ENCODE measurements at places on chromosomes 7 and 10. TPM values are rescaled to one million over a fixed set of nuclear protein-coding genes. Genes with fewer than 3 reads are reported as not detected.

GRCh38 chr7:26959290-26959689 is 94.9 kb upstream of the SKAP2 start:
- DNase-seq: peak; percentile 26

- no peak for DNase-seq
These were observed 120.9 kb upstream of the TMEM106B start for GRCh38 chr7:12089951-12090756.

DNA sequence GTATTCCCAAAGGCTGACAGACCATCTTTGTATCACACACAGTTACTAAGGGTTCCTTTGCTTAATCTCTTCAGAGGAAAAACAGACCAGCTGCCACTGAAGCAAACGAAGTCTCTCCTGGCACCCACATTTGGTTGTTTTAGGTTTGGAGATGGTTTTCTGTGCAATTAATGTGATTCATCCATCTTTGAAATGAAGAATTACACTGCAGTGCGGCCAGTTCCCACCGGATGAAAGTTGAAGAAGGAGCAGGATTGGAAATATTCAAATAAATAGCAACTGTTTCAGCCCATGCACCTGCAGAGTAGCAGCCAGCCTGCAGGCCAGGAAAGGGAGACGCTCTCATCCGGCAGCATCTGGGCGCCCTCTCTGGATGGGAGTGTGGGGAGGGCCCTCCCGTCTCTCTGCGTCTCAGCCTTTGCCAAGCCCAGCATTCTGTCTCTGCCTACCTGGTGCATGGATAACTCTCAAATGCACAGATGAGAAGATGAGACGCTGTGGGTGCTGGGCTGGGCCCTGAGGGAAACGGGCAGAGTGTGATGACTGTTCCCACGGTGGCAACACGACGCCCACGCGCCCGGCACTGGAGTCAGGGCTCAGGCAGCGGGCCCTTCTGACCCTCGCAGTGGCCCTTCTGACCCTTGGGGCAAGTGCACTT is 214.0 kb downstream of the PTPRN2 start:
- DNase-seq: no peak

DNA sequence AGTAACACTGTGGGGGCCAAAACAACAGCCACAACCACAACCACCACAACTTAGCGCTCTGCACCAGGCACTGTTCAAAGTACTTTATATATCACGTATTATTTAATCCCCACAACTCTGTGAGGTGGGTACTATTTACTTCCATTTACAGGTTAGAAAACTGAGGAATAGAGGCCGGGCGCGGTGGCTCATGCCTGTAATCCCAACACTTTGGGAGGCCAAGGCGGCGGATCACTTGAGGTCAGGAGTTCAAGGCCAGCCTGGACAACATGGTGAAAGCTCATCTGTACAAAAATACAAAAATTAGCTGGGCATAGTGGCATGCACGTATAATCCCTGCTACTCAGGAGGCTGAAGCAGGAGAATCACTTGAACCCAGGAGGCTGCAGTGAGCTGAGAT is 3.6 kb downstream of the DNAJC12 start:
- DNase-seq: no peak

GRCh38 chr10:119501690-119502089 is 40.8 kb downstream of the RGS10 start:
- DNase-seq: no peak

- no peak for DNase-seq
These were observed 34.4 kb upstream of the RSBN1L start for GRCh38 chr7:77661816-77662215.

DNA sequence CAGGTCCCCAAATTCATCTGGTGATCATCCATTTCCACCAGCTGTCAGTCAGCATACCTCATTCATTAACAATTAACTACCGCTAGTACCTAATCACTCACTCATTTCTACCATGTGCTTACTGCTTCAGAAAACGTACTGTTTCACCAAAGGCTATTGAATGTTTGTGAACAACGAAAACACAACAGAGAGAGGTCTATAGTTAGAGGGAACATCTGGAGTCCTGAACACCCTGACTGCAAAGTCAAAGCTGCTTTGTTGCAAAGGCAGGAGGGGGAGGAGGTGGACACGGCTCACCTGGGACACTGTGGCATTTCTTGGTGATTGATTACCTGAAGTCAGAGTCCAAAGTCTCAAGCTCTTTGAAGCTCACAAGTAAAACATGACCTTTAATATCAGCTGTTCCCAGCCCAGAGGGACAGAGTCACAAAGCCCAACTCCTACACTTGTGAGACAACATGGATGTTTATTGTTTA is 342.3 kb upstream of the ADARB2 start:
- DNase-seq: no peak

DNA sequence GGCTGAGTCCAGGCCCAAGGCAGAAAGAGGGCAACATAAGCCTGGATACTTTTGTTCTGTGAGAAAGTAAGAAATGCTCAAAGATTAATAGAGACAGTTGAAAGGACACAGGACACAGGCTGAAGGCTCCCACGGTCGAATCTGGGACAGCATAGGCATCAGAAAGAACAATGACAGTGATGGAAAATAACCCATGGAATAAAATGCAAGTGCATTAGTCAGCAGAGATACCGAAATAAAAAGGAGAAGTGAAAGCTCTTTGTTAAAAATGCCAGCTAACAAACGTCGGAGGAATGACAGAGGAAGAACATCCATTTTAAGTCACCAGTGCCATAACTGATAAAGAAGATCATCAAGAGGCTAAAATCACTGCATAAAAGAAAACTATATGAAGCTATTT is 19.6 kb upstream of the AGAP5 start:
- no peak for DNase-seq

The LIPJ gene
- not detected for total RNA-seq

The FAM24B gene
- total RNA-seq: 48.2 TPM

The ELFN1 gene
- total RNA-seq: not detected

Data from LHCN-M2 (cell line).